ENCODE measurements at places on chromosomes 4 and X. TPM values are rescaled to one million over a fixed set of nuclear protein-coding genes. Genes with fewer than 3 reads are reported as not detected.

Gene CLDN34
- not detected for polyA plus RNA-seq

Gene PPP1R2C
- polyA plus RNA-seq: not detected

Gene TCEAL2
- 124 TPM for polyA plus RNA-seq

Gene AVPR2
- polyA plus RNA-seq: not detected

Gene MAGEC2
- polyA plus RNA-seq: not detected

Gene SYNPO2
- 85.9 TPM for polyA plus RNA-seq

Gene MMRN1
- 0.13 TPM for polyA plus RNA-seq

Gene CENPVL1
- not detected for polyA plus RNA-seq

Gene PNCK
- polyA plus RNA-seq: not detected

Gene ZFP42
- polyA plus RNA-seq: not detected

Gene APELA
- not detected for polyA plus RNA-seq

Gene UGT2B11
- polyA plus RNA-seq: not detected

Gene CFAP47
- not detected for polyA plus RNA-seq

Gene SNCA
- 4.2 TPM for polyA plus RNA-seq

Gene DUSP21
- not detected for polyA plus RNA-seq

Gene NPFFR2
- not detected for polyA plus RNA-seq

Gene CTAG1A
- polyA plus RNA-seq: not detected

Gene DMRTC1
- polyA plus RNA-seq: not detected

Gene KIAA1210
- polyA plus RNA-seq: not detected

Gene FHIP1A
- 0.88 TPM for polyA plus RNA-seq

Gene CXCL3
- polyA plus RNA-seq: 1.5 TPM

Gene COX7B
- 348 TPM for polyA plus RNA-seq

Gene SPIN3
- 9.5 TPM for polyA plus RNA-seq

Gene CT45A2
- polyA plus RNA-seq: not detected

Gene IQCM
- not detected for polyA plus RNA-seq

Gene FAM90A26
- not detected for polyA plus RNA-seq

Gene TEC
- 2.2 TPM for polyA plus RNA-seq

Gene HMGN5
- polyA plus RNA-seq: 27.5 TPM

Gene SSX3
- not detected for polyA plus RNA-seq

Gene ADGRG2
- 0.41 TPM for polyA plus RNA-seq

Gene ITM2A
- 1.6 TPM for polyA plus RNA-seq

Gene ADAMTS3
- polyA plus RNA-seq: 0.25 TPM

Gene SPRY1
- 21.0 TPM for polyA plus RNA-seq

Gene MAOB
- 59.6 TPM for polyA plus RNA-seq

Gene KCNIP4
- polyA plus RNA-seq: not detected

Gene GABRQ
- polyA plus RNA-seq: not detected

Gene RTL3
- polyA plus RNA-seq: 0.63 TPM

Gene HMX1
- not detected for polyA plus RNA-seq
